NCI-H2081 treated with DMSO at 0.1 percent for 48 hours (cell line): ENCODE measurements at places on chromosomes 7 and 10.
A peak's percentile ranks its signal among the peaks of the same experiment; 100 is the strongest.

DNA sequence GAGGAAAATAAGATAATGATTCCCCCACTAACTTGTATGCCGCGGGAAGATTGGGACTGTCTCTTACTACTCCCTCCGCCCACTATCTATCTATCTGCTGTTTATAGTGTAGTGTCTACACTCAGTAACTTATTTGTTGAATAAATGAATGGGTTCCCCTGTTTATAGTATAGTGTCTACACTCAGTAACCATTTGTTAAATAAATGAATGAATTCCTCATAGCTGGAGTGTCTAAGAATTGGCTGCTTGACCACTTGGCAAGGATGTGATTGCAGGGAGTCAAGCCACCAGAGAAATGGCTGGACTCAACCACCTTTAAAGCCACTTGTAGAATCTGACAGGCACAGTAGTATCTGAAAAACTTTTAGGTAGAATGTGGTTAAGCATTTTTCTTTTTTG, 147.1 kb downstream of the TRIL start:
- no peak for DNase-seq

DNA sequence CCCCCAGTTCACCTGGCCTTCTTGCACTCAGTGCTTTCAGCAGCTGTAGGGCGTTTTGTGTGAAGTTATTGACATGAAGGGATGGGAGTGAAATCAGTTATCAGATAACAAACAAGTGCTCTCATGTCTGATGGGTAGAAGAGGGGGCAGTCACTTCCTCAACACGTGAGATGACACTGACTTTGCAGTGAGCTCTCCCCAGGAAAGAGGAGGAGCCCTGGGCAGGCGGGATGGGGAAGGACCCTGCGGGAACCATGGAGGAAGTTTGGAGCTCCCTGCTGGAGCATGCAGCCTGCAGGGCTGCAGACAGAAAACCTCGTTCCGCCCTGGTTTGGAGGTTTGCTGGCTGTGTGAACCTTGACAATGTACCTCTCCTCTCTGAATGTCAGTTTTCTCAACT, 38.7 kb downstream of the GPR26 start:
- DNase-seq = no peak

DNA sequence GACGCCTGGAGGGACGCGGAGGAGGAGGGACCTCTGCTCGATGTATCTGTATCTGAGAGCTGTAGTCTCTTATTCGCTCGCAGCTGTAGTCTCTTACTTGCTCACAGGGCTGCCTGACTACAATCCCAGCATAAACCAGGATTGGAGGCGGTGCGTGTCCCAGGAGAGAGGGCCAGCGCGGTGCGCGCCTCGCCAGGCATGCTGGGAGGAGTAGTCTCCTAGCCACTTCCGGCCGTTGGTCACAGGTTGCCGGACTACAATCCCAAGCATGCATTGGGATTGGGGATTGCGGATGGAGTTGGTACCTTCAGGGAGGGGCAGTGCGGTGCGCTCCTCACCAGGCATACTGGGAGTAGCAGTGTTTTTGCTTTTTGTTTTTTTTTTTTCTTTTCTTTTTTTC, 421.7 kb upstream of the NUPR2 start:
- DNase-seq = no peak

DNA sequence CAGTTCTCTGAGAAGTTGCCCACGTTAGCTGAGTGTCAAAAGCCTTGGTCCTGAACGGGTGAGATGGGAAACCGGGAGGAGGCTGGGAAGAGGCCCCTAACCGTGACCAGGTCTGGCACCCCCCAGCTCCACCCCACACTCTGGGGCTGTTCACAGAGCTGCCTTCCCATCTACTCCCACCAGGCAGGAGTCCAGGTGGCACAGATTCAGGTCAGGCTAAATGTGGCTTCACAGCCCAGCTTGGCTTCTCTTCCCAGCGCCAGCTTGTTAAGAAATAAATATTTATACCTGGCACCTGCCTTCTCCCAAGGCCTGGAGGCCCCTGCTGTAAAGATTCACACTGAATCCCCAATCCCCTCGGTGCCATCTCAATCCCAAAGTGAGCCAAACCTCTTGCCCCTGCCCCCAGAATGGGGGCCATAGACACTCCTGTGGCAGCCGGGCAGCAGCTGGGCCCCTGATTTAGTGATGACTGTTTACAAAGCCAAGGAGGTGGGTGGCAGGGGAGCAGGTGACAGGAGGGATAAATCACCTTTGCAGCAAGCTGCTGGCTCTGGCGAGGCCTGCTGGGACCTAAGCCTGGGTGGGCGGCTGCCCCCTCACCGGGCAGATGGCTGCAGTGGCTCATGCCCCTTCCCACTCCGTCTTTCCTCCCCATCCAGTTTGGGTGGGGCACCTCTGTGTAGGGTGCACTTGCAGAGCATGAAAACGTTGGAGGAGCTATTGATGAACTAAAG, 72.5 kb downstream of the GOLGA7B start:
- peak; percentile 11 for DNase-seq

GRCh38 chr10:11782793-11783557, 40.2 kb upstream of the PROSER2 start:
- DNase-seq = no peak

- no peak for DNase-seq
Observed at GRCh38 chr7:45133877-45134276, 22.4 kb upstream of the TBRG4 start.

- no peak for DNase-seq
Observed at GRCh38 chr7:101330011-101330484, 8.4 kb upstream of the IFT22 start.

DNA sequence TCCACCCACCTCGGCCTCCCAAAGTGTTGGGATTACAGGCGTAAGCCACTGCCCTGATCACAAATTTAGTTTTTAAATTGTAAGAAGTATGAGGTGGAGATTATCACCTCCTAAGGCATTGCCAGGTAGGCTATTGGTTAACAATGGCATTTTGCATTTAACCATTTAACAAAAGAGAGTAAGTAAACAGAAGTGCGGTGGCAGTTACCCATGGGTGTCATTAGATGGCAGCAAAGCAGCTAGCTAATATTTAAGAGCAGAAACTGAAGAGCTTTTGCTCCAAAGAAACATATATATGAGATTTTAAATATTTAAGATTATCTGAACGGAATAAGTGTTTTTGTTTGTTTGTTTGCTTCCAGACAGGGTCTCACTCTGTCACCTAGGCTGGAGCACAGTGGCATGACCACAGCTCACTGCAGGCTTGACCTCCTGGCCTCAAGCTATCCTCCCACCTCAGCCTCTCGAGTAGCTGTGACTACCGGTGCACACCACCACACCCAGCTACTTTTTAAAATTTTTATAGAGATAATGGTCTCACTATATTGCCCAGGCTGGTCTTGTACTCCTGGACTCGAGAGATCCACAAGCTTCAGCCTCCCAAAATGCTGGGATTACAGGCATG, 325.5 kb upstream of the C7orf33 start:
- no peak for DNase-seq

DNA sequence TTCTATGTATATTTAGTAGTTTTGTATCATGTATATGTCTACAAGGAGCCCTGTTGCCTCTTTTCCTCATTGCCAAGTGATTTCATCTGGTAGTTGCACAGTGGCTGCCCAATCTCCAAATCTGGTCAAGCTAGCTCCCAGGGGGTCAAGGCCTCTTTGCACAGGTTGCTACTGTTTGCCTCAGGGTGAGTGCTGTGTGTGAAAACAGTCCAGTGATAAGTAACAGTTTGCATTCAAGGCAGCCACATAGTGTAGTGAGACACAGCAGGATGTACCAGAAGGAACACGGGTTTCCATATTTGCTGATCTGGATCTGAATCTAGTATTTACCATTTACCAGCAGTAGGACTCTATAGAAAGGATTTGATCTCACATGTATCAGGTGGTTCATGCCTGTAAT, 13.3 kb upstream of the EPC1 start:
- DNase-seq = no peak

DNA sequence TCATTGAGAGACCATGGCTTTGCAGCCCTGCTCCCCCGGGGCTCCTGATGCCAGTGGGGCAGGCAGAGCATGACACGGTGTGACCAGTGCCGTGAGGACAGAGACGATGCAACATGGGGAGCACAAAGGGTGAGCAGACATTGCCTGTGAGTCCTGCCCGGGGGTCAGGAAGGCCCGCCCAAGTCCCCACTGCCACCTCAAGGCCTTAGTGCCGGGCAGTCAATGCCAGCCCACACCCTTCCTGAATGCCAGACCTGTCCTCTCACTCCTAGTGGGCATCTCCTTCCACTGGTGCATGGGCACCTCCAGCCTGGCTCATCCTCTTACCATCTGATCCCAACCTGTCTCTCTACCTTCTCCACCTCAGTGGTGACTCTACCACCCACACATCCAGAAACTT, 157.9 kb upstream of the ZMIZ1 start:
- no peak for DNase-seq

- DNase-seq = no peak
Observed at GRCh38 chr10:104406715-104407650, 53.4 kb downstream of the CFAP58 start.

DNA sequence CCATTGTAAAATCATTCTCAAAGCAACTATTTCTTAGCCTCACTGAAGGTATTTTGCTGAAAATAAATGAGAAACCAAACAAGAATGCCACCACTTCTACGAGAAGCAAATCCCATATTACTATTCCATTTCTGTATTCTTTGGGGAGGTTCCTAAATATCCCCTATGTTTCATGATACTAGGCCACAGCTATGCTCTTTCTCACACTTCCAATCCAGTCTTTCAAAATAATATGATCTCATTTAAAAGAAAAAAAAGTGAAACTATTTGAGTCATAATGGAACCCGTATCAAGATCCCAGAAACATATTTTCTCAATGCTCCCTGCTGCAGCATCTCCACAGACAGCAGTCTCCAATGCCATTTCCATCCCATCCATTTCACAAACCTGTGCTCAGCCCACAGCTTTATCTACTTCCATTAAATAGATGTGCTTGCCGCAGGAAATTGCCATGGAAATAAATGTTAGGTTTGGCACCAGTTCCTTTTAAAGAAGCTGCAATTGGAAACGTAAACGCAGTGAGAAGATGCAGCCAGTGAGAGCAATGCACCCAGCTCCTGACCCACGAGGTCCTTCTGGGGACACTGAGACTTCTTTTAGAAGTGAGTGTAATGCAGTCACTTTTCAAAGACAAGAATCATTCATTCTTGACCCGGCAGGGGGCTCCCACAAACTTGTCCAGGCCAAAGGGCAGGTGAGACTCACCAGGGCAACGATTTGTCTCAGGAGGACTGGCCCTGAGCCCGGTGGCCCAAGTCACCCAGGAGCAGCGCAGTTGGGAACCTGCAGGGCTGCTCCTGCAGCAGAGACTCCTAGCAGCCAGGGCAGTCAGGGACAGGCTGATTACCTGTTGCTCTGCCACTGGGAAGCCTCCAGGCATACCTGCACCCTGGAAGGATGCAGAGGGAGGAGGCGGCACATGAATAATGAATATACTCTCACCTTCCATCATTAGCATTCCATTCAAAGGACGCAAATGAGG, 99.6 kb downstream of the C10orf90 start:
- no peak for DNase-seq

- no peak for DNase-seq
Observed at GRCh38 chr10:109207361-109207760, 716.0 kb downstream of the XPNPEP1 start.

DNA sequence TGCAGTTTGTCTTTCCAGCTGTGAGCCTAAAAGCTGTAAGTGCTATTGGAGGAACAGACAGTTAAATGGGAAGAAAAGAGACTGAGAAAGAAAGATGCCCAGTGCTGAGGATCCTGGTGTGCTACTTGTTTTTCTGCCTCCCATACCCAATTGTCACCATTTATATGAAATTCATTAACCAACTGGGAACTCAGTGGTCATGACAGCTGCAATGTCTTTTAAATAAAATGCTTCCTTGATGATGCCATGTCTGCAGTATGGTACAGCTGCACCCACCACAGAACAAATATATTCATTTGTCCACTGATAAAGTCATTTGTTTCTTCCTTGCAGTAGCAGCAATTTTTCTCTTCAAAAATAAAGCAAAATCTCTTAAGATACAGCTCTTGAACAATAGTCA, 15.6 kb upstream of the RTKN2 start:
- DNase-seq = no peak

DNA sequence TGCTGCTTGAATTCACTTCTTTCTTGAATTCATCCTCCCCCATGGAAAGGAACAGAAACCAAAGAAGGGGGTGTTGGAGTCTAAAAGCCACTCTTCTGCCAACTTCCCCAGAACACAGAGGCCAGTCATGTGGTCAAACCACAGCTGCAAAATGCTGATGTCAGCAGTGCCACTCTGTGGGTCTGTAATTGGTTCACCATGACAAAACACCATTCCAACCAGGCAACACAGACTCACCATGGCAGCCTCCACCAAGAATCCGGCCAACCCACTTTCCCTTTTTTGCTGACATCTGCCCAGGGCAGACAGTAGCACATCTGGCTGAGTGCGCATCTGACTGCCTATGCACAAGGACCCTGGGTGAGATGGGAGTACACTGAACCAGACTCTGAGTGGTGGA, 16.8 kb downstream of the OSBPL3 start:
- DNase-seq = no peak

DNA sequence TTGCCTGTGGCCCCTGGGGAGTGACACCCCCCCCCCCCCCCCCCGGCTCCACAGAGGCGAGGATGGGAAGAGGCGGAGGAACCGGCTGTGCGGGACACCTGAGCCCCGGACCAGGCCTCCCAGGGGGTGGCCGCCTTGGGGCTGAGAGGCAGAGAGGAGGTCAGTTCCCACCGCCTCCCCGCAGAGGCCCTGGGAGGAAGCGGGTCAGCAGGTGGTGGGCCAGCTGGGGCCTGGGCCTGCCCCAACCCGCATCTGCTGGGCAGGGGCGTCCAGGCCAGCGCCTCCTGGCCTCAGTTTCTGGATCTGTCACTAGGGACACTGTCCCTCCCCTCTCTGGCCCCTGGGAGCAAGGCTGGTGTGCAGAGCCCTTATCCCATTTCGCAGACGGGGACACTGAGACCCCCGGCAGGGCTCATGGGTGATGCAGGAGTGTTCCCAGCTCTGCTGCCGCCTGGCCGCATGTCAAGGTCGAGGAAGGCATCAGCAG, 14.6 kb upstream of the LFNG start:
- no peak for DNase-seq

- DNase-seq = no peak
Observed at GRCh38 chr7:6417408-6417807, 30.3 kb downstream of the DAGLB start.
